ENCODE measurements at places on chromosomes 16 and 17.

- no peak for DNase-seq
Measured at GRCh38 chr17:12789075-12789480, 220 bp upstream of the ARHGAP44 start.

DNA sequence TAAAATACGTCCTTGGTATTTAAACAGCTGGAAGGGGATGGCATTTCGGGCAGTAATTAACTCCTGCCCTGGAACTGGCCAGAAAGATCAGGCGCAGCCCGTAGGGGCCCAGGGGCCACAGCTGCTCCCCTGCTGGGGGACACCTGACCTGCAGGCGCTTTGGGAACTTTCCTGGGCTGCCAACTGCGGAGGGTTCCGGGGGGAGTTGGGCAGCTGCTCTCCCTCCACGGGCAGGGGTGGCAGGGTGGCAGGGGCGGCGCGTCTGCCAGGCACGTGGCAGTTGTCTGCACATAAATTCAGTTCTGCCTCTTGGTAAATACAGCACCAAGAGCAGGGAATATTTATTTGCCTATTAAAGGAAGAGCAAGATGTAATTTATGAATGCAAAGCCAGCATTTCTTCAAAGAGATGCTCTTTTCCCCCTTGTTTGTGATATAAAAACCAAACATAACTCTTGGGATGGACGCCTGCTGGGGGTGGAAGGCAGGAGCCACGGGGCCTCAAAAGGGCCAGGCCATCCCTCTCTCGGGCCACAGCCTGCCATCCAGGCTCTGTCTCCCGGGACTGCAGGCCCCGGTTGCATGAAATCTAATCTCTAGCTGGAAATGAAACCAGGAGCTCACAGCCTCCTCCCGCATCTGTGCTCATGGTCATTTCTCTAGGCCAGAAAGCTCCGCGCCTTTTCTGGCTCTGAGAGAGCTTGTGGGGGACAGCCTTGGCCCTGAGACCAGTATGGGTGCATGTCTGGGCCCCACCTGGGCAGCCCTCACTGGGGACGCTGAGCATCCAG is 29.9 kb upstream of the CHMP6 start:
- no peak for DNase-seq

DNA sequence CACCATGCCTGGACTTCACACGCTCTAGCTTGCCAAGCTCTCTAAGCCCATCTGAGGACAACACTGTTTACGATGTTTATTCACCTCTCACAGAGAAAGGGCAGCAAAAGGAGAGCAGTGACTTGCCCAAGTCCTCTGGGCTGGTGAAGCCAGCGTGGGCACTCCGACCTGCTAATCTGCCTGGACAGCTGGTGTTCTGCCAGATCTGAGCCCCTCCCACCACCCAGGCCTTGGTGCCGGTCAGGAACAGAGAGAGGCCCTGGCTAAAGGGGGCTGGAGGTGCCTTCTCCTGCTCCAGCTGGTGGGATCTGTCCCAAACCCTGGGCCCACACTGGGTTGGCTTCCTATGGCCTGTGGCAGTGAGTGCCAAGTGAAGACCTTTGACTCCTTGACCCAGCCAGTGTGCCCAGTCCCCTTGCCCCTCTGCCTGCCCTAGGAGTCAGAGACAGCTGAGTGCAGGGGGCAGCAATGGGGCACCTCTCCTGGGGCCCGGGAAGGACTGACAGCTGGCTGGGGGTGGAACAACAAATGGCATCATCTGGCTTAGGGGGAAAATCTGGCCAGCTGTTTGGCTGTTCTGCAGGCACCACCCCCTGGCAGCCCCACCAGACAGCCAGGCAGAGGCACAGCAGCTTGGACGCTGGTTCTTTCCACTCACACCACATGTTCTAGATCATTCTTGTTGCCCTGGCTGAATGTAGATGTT is 1.8 kb upstream of the SLC4A1 start:
- no peak for DNase-seq

DNA sequence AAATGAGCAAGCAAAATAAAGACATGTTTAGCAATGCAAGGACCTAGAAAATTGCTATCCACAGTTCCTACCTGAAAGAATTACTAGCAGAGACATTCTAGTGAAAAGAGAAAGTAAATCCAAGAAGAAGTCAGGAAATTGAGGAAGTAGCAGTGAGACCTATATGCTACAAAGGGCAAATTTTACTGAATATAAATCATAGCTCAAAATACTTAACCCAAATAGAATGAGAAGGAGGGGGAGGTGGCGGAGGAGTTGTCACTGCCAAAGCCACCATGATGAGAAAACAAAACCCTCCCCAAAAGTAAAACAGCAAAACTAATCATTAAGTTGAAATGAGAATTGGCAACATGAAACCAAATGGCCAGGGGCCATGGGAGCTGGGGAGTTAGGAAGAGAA is 39.3 kb downstream of the PITPNM3 start:
- DNase-seq, result no peak

DNA sequence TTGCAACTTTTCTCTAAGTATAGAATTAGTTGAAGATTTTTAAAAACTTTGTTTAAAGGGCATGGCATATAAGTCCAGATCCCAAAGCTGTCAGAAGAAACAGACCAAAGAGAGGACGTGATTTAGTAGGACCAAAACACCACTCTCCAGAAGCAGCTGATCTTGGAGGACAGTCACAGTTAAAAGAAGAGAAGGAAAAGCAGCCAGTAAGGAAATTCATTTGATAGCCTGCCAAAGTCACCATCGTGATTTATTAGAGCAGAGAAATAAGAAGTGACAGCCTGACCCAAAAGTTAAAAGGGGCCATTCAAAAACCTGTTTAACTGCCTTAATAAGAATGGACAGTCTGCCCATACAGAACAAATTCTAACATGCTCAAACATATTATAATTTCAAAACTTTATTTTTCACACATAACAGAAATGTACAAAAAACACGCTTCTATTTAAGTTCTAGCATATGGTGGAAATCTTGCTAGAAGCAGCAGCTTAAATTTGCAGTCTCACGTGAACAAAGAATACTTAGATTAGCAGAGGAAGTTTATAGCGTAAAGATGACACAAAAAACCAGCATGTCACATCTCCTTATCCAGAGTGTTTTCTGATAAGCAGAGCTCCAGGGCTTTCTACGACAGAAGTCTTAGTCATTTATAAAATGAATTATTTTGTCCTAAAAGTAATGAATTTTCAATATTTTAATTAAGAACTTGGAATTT is 37.2 kb downstream of the TXNDC11 start:
- no peak for DNase-seq

- DNase-seq, result no peak
Measured at GRCh38 chr17:66330646-66331037, 28.2 kb downstream of the PRKCA start.

- no peak for DNase-seq
Measured at GRCh38 chr17:45580924-45581323, 90.4 kb upstream of the PLEKHM1 start.

DNA sequence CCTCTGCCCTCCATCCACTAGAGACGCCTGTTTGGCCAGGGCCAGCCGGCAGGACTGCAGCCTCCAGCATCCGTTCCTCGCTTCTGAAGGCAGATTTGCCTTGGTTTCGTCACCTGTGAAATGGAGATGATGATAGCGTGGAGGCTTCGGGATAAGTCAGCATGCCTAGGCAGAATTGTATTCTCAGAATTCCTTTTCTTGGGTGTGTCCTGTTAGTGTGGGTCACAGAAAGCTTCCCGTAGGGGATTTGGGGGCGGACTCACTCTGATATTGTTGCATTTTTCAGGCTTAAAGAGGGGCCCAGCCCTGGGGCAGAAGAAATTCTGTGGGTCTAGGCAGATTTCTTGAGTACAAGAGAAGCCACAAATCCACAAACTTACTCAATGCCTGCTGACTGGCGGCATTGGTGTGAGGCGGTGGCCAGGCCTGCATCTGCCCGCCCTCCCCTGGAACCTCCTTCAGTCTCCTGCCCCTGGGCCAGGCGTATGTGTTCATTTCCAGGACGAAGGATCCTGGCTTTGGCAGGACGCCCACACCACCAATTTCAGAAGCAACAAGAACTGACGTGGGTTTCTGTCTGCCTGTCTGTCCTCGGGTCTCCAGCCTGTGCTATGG is 17.6 kb downstream of the CCDC42 start:
- DNase-seq, result no peak

DNA sequence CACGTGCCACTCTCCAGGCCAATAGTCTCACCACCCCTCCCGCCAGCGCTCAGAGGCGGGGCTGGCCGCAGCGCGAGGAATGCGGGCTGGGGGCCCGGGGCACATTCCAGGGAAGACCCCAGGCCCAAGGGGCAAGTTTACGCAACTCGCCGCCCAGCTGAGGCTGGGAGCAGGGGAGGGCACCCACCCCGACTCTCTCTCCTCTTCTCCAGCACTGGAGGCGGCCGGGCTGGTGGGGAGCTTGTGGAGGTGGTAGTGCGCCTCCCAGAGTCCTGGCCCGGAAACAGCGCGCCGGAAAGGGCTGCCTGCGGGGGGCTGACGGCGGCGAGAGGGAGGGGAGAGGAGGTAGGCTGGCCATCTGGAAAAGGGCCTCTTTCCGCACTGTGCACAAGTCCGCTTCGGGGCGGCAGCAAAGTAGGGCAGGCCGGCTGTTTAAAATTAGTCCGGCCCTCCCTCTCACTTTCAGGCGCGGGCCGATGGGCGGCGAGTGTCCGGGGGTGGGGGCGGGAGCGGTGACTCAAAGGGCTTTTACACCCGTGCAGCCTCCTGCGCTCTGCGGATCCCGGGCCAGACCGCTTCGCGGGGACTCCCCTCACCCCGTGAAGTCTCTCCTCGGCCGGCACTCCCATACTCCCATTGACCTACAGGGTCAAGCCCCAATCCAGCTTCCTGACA is 1.1 kb downstream of the FHOD1 start:
- no peak for DNase-seq

DNA sequence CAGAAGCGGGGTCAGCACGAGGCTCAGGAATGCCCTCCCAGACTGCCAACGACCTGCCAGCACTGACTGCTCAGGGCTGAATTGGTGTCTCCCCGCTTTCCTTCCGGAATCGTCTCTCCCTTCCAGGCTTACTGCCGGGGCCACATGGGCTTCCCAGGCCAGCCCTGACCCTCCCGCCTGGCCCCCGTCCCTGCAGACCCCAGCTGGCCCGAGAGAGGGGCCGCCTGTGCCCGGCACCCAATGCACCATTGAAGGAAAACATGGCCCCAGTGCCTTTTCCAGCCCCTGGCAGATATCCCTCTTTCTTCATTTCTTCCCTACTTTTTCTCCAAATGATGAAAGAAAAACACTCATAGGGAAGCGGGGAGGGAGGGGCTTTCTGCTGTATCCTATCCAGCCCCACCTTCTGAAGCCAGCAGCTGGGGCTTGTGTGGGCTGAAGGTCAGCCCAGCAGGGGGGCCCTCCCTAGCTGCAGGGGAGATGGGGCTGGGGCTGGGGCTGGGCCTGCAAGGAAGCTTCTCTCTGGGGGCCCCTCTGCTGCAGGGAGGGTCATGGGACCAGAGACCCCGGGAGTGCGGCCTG is 25.9 kb downstream of the ZNF469 start:
- no peak for DNase-seq

DNA sequence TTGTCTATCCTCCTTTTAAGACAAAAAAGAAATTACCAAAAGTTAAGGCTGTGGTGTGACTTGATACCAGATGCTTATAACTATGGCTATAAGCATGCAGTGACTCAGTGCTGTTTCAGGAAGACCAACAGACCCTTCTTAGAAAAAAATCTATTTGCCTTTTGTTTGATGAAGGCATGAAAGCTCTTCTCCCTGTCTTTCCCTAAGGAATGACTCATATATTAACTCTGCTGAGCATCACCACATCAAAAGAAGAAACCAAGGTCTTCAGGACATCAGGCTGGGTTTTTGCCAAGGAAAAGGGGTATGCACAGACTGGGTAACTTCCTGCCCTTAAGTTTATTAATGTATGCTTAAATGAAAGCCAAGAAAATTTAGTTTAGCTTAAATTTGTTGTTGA is 47.1 kb downstream of the VMP1 start:
- DNase-seq, result no peak

- DNase-seq, result no peak
Measured at GRCh38 chr17:29076722-29077121, 33.8 kb downstream of the PIPOX start.

GRCh38 chr16:85926370-85926769 is 27.4 kb downstream of the IRF8 start:
- no peak for DNase-seq

GRCh38 chr16:180101-180675 is at the start of gene HBQ1:
HBQ1 (plus strand) TSS chr16:180459; CDS start chr16:180487, 28 bp downstream.
- peak; percentile 44 for DNase-seq

GRCh38 chr17:61461967-61462718 is 9.9 kb downstream of the TBX4 start:
- DNase-seq, result no peak

- DNase-seq, result no peak
Measured at GRCh38 chr17:7858522-7858810, 663 bp downstream of the CYB5D1 start.

- no peak for DNase-seq
Measured at GRCh38 chr17:19248928-19249574, 11.9 kb downstream of the EPN2 start.

GRCh38 chr17:9906616-9907015 is 1.5 kb upstream of the RCVRN start:
- no peak for DNase-seq

DNA sequence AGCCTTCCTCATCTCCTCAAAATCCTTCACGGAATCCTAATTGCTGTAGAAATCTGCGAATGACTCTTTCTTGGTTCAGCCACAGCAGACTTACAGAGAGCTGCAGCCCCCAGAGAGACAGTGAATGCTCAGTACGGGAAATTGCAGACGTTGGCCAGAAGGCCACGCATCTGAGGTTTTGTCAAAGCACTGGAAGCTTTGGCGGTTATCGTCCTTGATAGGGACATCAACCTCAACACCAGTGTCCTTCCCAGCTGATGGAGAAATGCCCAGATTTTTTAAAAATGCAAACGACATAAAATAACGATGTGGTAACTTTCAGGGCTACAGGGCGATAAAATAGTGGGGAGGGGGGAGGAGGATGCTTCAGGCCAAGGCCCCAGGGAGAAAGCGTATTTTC is 166.6 kb upstream of the CIBAR2 start:
- DNase-seq, result no peak

Data from stimulated activated CD4-positive, alpha-beta T cell treated with anti-CD3 and anti-CD28 coated beads, Interleukin-2, amount 100 ng/mL, for 48 hours (primary cell).